ENCODE measurements at places on chromosomes 7 and 10. TPM values are rescaled to one million over a fixed set of nuclear protein-coding genes. Genes with fewer than 3 reads are reported as not detected.

GRCh38 chr7:141550386-141551093 is 670 bp upstream of the AGK start:
- no peak for DNase-seq

KCNK18 gene
- total RNA-seq = not detected

ANXA11 gene
- 109 TPM for total RNA-seq

GRCh38 chr7:69739190-69739589 is 140.9 kb downstream of the AUTS2 start:
- DNase-seq = peak; percentile 55

- DNase-seq = no peak
Measured at GRCh38 chr10:25142116-25142864, 32.5 kb upstream of the GPR158 start.
